ENCODE measurements at places on chromosomes 1 and 21.

DNA sequence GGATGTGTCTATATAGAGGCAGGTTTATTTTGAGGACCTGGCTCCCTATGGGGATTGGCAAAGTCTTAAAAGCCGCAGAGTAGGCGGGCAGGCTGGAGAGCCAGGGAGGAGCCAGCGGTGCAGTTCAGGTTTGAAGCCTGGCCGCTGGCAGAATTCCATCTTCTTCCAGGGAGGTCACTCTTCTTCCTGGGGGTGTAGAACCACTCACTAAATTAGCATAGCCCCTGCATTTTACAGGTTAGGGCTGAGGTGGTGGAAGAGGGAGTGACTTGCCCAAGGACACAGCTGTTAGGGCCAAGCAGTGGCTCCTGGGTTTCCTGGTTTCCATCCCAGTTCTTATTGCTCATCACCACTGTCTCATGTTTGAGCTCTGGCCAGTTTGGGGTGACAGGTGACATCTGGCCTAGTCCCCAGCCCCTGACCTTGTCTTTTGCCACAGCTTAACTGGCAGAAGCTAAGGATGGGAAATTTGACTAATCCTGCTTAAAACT, 1.4 kb downstream of the PINK1 start:
- DNase-seq, result no peak

DNA sequence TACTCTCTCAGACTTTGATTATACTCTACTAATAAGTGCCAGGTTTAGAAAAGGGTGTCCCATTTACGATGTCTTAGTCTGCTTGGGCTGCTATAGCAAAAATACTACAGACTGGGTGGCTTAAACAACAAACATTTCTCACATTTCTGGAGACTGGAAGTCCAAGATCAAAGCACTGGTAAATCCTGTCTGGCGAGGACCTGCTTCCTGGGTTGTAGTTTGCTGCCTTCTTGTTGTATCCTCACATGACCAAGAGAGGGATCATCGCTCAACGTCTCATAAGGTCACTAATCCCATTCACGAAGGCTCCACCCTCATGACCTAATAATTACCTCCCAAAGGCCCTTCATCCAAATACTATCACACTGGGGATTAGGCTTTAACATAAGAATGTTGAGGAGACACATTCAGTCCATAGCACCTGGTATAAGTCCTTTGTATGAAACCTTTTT, 12.0 kb downstream of the PRDX6 start:
- DNase-seq, result no peak

GRCh38 chr1:64484651-64485050, 14.7 kb downstream of the CACHD1 start:
- no peak for DNase-seq

- DNase-seq, result no peak
Observed at GRCh38 chr1:207840380-207840779, 70.5 kb downstream of the CD34 start.

DNA sequence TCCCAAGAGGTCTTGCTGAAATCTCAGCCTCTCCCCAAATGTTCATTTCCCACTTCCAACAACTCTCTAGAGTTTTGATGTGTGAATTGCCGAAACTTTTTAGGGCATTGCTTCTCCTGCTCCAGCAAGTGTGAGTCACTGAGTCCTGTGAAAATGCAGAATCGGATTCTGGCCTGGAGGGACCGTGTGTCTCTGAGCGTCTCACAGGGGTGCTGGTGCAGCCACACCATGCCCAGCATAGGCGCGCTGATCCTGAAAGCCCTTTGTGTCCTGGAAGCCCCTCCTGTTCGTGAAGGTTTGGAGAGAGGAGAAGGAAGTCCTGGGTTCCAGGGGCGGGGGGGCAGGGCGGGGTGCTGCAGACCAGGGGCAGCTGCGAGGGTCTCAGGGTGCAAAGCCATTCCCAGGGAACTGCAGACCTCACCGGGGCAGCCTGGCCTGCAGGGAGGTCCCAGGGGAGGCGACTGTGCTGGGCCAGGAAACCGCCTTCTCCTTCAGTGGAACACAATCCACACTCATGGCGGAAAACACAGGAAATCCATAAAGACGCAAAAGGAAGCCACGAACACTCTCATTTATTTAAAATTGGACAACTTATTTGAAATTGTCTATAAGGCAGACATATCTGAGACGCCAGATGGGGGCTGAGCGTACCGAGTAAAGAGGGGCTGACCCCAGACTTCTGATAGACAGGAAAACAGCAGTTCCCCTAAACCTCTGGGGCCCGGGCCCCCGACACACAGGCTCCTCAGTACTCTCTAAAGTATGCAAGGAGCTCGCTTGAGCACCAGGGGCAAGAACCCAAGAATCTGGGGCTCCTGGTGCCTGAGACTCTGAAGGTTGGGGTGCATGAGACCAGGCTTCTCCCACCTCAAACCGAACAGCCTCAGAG, 43.5 kb upstream of the ADARB1 start:
- DNase-seq, result no peak

DNA sequence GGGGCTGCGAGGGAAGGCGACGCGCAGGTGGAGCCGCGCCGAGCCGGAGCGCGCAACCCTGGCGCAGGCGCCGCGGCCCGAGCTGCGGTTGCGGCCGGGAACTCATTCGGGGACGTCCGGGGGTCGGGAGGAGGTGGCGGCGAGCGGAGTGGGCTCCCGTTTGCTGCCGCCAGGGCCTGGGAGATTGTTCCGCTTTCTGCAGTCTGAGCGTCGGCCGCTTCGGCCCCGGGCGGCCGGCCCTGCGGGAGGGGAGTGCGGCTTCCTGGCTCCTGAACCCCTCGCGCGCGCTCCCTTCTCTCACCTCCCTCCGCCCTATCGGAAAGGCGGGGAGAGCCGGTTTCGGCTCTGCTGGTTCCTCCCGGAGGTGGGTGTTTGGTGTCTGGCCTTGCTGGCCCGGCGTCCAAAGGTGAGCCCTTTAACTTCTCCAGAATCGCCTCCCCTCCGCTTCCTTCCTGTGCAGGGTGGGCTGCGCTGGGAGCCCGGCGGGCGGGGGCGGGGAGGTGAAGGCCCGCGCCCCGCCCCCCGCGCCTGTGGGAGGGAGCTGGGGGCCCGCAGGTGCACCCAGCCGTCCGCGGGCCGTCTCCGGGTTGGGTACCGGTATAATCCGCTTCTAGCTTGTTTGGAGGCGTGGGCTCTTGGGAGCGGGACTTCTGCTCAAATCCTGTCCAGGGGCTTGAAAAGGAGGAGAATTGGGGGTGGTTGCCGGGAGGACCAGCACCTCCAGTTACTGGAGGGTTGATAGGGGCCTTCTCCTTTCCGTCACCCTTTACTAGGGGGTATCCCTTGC, 683 bp downstream of the LRRC8D start:
- DNase-seq, result no peak

DNA sequence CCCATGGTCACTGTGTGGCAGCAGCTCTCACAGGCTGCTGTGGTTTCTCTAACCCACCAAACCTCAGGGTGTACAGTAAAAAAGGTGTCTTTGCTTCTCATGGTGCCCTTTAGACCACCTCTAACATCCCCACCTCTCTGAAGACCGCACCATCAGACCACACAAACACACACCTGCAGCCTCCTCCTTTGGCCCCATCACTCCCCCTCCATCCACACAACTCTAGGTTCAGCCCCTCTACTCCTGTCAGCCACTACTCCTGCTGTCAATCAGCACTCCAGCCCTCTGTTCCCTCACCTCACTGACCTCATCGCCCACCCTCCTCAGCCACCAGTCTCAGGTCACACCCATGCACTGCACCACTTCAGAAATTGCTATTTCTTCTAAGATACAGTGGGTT, 7.5 kb downstream of the ZNF692 start:
- DNase-seq, result no peak

DNA sequence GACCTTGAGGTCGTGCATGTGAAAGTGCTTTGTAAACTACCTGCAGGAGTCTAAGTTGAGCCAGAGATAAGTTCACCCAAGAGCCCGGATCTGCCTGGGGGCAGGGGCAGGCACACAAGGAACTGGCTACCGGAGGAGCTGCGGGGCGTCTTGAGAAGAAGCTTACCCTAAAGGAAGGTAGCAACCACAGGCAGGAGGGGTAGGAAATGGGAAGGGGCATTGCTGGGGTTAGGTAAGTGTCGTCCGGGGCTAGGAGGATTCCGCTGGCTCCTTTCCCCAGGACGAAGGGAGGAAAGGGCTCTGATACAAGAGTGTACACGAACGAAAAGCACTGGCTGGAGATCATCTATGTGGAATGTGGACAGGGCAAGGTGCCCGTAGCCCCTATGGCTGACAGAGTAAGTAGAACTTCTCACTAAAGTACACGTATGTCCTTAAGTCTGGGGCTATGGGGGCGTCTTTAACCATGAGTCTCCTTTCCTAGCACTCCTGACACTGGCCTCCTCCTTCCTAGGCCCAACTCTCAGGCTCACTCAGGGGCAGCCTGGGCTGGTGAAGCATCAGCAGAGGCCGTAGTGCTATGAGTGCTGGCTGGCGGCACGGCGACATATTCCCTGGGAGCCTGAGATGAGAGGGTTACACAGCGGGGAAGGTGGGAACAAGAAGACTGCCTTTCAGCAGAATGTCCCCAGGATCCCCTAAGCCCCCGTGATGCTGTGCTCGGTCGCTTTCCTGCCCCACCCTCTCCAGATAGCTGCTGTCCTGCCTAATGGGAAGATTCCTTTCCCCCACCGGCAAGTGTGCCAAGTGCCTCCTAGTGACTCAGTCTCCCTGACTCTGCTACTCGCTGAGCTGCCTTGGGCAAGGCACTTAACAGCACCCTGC, 9.1 kb upstream of the GALNT2 start:
- DNase-seq, result no peak

GRCh38 chr1:218462587-218462986, 117.5 kb downstream of the TGFB2 start:
- DNase-seq, result no peak

DNA sequence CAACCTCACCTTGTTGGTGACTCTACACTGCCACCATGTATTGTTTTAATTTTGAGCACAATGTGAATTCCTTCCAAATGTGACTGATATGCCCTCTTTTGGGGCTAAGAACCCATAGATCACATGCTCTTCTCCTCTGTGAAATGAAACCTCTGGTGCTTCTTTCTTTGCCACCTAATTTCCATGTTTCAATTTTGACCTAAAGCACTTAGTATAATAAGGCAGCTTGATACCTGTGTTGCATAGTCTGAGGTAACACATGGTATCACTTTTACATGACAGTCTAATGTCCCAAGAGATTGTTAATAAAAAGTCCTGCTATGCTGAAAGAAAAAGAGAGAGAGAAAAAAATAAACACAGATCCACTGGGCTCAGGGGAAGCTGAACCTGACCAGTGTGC, 24.2 kb downstream of the CLEC20A start:
- DNase-seq, result no peak

GRCh38 chr1:235683653-235684052, 34.1 kb upstream of the GNG4 start:
- DNase-seq, result no peak

GRCh38 chr1:2595261-2595811, 8.8 kb downstream of the PRXL2B start:
- DNase-seq, result no peak

GRCh38 chr1:12617511-12617900, 504 bp downstream of the DHRS3 start:
- DNase-seq, result no peak

DNA sequence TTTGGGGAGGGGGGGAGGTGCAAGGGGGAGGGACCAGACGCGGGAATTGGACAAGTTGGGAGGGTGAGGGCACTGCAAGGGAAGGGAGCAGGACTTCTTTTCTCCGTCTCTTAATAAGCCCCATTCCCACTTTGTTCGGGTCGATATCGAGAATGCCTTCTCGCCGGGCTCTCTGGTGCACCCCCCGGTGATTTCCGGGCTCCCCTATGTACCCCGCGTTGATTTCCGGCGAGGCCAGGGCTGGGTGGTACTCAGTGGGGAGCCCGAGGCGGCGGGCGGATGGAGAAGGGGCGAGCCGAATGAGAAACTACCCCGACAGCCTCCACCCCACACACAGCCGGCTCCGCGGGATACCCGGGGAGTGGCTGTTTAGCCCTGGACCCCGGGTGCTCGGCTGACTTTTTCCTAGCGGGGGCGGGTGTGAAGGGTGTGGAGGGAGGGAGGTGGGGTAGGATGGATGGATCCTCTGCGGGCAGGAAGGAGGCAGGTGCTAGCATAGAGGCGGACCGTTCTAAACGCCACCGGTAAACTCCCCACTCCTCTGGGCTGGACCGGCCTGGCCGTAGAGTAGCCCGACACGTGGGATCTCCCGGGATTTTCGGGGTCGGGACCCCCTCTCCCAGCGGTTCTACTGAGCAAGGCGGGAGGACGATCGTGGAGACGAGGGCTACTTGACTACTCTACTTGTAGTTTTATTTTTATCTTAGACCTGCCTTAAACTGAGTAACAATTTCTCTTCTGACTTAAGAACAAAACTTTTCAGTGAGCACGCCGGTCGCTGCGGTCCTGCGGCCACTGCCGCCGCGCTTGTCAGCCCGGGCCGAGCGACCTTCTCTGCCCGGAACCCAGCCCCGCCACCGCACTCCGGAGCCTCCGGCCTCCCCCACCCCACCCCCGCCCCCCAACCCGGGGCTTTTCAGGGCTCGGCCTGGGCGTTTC, 1.0 kb downstream of the RNF220 start:
- no peak for DNase-seq

GRCh38 chr1:173635116-173635515, at the start of gene TEX50:
Gene TEX50, plus strand, starts transcription at chr1:173635338. Its CDS starts 184 bp downstream, at chr1:173635522.
- DNase-seq, result no peak

DNA sequence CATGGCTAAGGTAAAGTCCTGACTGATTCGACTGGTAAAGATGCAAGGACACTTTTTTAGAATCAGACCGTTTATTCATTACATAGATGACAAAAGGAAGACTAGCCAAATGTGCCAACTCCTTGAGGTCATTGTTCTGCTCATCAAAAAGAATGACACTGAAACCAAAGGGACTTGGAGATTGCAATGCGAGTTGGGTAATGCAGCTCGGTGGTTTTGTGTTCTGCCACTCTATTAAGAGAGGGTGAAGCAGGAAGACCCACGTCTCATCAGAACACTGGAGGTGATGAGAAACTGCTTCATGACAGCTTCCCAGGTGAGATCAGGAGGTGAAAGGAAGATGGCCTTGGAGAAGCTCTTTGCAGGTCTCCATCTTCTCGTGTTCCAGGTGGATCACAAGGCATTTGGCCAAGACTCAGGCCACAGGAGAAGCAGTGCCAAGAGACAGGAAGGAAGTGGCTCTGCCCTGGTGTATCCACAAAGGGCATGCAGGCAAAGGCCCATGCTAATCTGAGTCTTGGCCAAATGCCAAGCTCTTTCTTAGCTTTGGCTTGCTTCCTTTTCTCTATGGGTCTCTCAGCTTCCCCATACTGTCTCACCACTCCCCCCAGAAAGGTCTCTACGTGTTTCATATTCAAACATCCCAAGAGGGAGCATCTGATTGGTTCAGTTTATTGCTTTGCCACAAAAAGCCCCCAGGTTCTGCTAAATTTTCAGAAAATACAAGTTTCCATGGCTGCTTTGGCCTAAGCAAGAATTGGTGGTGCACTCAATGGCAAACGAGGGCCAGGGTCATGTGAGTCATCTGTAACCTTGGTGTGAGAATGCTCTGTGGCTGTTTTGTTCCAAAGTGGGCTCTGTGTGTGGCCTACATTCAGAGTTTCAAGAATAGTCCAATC, 5.7 kb upstream of the CCT8 start:
- no peak for DNase-seq

All from vagina (tissue), 2 donors.